Stomach (tissue), 19 donors: ENCODE measurements at places on chromosomes 1 and 21. TPM values are rescaled to one million over a fixed set of nuclear protein-coding genes. Genes with fewer than 3 reads are reported as not detected.

DNA sequence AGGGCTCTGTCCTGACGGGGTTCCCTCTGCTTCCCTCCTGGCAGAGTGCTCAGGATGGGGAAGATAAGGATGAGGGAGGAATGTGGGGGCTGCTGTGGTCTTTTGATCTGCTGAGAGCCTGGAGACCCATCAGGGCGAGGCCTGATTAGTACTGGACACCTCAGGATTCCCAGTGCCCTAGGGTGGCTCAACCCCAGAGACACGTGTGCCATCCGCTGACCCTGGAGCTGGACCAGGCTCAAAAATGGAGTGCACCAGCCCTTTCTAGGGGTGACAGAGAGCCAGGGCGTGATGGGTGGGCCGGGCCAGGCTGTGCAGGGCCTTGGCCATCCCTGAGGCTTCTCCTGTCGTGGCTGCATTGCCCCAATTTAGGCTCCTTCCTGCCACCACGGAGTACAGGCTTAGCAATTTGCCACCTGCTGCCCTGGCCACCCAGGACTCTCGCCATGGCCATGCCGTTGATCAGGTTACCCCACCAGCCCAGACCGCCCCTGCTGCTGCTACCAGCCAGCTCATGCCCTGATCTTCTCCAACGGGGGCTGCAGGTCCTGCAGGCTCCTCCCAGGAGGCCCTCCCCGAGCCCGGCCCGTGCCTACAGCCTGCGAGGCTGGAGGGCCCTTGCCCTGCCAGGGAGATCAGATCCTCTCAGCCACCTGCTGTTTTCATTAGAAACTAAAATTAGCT, 9.5 kb downstream of the WNT4 start:
- DNase-seq: no peak

DNA sequence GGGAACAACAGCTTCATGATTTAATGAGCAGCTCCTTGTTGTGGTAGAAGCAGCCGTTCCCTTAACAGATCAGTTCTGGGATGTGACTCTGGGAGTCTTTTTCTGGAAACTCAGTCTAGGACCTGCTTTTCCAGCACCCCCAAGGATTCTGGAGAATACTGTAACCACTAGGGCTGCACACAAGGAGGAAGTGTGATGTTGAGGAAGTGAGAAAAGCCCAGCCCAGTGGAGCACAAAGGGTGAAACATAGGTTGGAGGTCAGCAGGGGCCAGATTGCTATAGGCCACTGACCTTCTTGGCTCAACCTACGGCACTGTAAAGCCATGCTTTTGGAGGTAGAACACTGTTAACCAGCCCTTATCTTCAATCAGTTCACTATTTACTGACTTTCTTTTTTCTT, 10.1 kb upstream of the PLA2G5 start:
- no peak for DNase-seq

Gene AADACL3
- total RNA-seq: not detected

- no peak for DNase-seq
These were observed 42.9 kb upstream of the RRP15 start for GRCh38 chr1:218242171-218242570.

GRCh38 chr1:83075107-83075506, 923.8 kb downstream of the TTLL7 start:
- no peak for DNase-seq
